ENCODE measurements at places on chromosomes 12 and 14.

GRCh38 chr12:57887631-57888408 lies 41.3 kb upstream of the CTDSP2 start:
- DNase-seq: no peak

- DNase-seq: no peak
Measured at GRCh38 chr12:54587315-54587873, 1.1 kb downstream of the PPP1R1A start.

DNA sequence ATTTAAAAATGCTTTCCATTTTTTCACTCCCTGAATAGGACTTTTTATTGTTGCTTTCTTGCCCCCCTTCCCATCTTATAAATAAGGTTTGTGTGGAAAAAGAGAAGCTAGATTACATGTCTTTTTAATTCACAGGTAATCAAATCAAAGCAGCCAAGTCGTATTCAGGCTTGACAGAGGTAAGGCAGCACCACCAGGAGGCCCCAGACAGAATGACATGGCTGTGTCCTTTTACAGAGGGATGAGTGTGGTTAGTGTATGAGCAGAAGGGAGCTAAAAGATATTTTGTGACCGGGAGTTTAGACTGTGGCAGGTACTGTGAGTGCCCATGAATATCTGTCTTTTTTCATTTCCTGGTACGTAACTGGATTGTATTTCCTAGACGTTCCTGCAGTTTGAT lies 596.1 kb downstream of the ETNK1 start:
- DNase-seq: no peak

GRCh38 chr12:80040075-80040738 lies 59.1 kb upstream of the OTOGL start:
- DNase-seq: no peak

DNA sequence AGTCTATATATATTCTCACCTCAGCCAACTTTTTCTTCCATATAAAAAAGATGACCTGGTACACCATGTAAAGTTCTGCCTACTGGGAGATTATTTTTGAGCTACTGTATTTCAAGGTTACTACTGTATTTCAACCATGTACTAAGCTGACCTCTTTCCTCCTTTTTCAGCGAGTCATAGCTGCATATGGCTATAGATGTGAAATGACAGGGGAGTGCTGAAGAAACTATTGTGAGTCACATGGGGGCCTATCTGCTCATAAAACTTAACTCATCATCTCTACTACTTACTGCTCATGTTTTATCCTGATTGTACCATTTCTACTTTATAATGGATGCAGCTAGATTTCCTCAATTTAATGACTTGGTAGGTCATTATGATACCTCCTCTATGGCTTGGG lies 571.4 kb upstream of the ATP2B1 start:
- DNase-seq: no peak

GRCh38 chr12:106917503-106917902 lies 38.2 kb upstream of the TMEM263 start:
- no peak for DNase-seq

DNA sequence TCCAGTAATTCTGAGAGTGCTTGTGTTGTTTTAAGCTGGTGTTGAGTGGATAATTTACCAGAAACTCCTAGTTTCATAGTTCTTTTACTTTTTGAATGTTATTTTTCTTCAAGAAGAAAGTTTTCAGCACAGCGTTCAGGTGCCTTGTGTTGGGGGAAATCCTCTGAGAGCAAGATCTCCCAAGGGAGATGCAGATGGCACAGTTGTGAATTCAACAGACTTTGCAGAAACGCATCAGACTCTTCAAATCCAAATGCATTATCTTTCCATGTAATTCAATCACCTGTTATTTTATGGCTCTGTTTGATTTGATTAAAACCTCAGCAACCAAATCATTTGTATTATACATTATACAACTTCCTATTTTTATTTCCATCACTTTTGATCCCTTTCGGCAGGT lies 439.9 kb downstream of the EGLN3 start:
- DNase-seq: no peak

DNA sequence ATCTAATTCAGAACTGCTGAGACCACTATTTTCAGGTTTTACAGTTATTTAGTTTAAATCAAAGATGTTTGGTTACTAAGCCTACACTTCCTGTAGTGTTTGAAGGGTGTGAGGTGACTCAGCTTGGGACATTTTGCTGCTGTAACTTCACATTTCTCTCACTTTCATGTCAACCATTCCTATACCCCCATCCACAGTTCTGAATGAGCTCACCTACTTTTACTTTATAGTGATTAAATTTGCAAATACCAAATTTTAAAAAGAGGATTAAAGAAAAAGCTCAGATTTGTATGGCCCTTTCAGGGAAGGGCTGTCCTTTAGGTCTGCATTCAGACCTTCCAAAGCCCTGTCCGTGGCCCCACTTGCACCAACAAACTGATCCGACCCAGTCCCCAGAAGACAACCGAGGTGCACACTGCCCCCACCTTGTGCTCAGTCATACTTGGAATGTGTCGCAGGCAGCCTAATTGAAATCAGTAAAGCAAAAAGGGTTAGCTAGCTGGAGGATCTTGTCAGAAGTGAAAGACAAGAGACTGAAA lies 174.4 kb downstream of the MON2 start:
- no peak for DNase-seq

- DNase-seq: no peak
Measured at GRCh38 chr12:2902272-2902880, 11.7 kb downstream of the TULP3 start.

DNA sequence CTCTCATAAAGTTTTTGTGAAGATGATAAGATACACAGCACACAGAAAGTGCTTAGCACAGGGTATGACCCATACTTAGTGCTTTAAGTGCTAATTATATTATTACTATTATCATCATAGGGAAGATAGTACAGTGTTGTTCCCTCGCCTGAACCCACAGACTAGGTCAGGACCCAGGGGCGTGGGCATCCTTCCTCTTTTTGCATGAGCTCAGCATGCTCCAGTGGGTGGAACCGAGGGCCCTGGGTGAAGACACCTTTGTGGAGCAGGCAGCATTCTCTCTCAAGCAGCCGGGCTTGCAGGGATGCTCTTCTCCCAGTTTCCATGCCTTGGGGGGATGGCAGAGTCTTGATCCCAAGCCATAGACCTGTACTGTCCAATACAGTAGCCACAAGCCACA lies 34.8 kb downstream of the CRACR2A start:
- DNase-seq: no peak

- DNase-seq: no peak
Measured at GRCh38 chr12:102050660-102051430, 10.9 kb downstream of the WASHC3 start.

- peak; percentile 40 for DNase-seq
Measured at GRCh38 chr12:123389560-123390351, 5.8 kb downstream of the KMT5A start.

DNA sequence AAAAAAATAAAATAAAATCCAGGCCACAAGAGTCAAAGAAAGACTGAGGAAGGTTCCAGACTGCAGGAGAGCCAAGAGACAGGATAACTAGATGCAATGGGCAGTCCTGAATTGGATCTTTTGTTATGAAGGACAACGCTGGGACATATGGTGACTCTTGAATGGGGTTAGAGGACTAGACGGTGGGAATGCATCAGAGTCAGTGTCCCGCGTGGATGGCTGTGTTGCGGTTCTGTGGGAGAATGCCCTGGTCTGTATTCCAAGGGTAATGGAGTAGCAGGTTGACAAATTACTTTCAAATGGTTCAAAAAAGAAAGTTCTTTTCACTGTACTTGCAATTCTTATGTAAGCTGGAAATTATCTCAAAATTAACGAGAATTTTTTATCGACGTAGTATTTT lies 20.1 kb downstream of the SSH1 start:
- DNase-seq: no peak

- DNase-seq: no peak
Measured at GRCh38 chr12:126784328-126784921, 1482.5 kb upstream of the TMEM132C start.

GRCh38 chr14:95699412-95699811 lies 13.2 kb downstream of the TCL1B start:
- no peak for DNase-seq

DNA sequence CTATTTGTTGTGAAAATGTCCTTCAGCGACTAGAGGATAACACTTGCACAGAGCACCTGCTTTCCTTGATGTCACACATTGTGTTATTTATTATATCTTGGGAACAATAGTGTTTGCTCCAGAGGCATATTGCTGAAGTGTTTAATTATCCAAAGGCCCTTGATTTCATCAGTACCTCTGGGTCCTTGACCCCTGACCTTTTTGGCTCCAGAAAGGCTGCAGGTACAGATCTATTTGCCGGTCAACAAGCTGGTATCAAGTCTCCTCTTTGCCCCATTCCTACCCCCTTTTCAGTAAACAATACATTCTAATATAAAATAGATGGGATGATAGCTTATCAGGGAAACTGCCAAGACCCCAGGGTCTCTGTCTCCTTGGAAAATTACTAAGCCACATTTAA lies 206.8 kb downstream of the DACT1 start:
- no peak for DNase-seq

DNA sequence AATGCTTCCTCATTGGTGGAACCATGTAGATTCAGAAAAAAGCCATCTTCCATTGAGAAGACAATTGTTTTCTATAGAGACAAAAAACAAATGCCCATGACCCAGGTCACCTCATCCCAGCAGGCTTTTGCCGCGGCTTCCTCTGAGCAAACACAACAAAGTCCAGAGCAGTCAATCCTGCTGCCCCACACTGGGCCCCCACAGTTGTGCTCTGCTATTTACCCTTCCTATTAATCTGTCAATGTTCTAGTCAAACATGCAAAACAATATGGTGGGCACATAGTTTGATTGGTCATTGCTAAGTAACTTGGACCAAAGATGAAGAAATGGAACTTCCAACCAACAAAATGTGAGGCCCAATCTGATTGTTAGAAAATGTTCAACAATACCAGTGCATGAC lies 20.7 kb downstream of the C12orf42 start:
- DNase-seq: no peak

- DNase-seq: no peak
Measured at GRCh38 chr12:51020448-51021182, 5.6 kb downstream of the SLC11A2 start.

DNA sequence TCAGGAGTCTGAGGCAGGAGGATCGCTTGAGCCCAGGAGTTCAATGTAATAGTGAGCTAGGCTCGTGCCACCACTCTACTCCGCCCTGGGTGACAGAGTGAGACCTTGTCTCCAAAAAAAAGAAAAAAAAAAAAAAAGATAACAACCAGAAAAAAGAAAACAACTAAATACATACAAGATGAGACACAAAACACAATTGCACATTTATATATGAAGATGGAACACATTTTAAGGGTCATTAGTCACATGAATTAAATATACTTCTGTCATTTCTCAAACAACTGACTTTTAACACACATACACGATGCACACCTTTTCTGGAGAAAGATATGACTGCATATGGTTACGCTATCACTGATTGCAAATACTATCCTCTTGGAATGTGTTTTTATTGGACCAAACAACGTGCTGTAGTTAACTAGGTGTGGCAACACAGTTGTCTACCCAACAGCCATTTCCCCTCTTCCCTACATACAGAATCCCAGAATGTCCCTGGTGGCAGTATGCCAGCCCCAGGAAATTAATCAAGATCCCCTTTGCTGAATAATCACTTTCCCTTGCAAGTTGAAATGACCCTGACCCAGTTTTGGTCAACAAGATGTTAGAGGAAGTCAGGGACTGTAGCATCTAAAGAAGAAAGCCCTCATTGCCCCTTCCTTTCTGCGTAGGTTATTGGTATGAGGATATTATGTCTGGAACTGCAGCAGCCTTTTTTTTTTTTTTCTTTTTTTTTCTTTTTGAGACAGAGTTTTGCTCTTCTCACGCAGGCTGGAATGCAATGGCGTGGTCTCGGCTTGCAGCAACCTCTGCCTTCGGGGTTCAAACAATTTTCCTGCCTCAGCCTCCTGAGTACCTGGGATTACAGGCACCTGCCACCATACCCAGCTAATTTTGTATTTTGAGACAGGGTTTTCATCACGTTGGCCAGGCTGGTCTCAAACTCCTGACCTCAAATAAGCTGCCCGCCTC lies 5.6 kb upstream of the MYL6B start:
- no peak for DNase-seq

- DNase-seq: no peak
Measured at GRCh38 chr12:88562846-88563582, 17.3 kb downstream of the KITLG start.

DNA sequence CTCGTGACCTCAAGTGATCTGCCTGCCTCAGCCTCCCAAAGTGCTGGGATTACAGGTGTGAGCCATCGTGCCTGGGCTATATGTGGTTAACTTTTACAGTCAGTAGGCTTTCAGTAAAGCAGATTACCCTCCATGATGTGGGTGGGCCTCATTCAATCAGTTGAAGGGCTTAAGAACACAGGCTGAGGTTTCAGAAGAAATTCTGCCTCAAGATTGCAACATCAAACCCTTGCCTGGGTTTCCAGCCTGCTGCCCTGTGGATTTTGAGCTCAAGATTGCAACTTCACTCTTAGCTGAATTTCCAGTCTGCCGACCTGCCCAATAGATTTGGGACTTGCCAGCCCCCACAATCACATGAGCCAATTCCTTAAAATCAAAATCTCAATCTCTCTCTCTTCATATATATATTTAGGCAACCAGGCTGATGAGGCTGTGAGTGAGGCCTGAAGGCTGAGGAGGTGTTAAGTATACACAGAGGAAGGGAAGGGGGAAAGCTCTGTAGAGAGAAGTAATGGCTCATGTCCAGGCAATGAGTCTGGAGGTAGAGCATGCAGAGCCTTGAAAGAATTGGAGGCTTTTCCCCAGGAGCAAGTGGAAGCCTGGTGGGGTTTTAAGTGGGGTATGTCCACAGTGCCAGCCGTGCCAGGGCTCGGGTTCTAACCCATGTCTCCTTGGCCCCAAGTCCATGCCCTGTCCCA lies 33.3 kb upstream of the ACTN1 start:
- no peak for DNase-seq

GRCh38 chr14:49955024-49955423 lies 62.1 kb downstream of the ARF6 start:
- DNase-seq: no peak

DNA sequence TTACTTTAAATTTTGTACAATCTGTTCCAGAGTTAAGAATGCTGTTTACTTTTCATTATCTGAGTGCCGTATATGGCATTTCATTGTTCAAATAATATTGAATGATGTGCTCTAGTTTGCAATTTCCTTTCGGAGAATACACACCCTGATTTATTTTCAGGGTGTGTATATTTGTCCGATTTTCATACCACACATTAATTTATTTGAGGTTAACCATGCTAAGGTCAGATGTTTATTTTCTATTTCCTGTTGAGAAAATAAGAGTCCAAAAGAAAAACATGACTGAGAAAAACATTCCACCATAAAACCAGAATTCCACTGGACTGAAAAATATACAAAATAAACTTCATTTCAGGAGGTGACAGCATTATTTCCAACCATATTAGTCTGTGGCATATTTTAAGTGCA lies 64.2 kb upstream of the OVCH1 start:
- DNase-seq: no peak

GRCh38 chr12:102093319-102093718 lies 26.6 kb downstream of the NUP37 start:
- DNase-seq: no peak

- DNase-seq: no peak
Measured at GRCh38 chr12:52268212-52268611, 6.2 kb upstream of the KRT86 start.

DNA sequence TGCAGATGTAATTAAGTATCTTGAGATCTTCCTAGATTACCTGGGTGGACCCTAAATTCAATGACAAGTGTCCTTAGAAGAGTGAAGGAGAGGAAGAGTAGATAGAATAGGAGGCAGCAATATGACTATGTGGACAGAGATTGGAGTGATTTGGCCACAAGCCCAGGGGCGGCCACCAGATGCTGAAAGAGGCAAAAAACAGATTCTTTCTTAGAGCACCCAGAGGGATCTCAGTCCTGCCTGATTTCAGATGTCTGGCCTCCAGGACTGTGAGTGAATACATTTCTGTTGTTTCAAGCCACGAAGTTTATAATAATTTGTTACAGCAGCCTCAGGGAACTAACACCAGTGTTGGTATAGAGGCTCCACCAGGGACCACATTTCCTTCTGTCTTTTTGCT lies 67.3 kb downstream of the DACT1 start:
- DNase-seq: no peak

Data from immature natural killer cell (primary cell).